ENCODE measurements at places on chromosomes 13 and 19.

GRCh38 chr13:34967851-34968562 lies 25.9 kb downstream of the NBEA start:
- DNase-seq = no peak

- DNase-seq = no peak
These were observed 77.9 kb downstream of the GNG7 start for GRCh38 chr19:2624537-2625091.

GRCh38 chr13:32881777-32882145 lies 134.5 kb upstream of the KL start:
- DNase-seq = no peak

DNA sequence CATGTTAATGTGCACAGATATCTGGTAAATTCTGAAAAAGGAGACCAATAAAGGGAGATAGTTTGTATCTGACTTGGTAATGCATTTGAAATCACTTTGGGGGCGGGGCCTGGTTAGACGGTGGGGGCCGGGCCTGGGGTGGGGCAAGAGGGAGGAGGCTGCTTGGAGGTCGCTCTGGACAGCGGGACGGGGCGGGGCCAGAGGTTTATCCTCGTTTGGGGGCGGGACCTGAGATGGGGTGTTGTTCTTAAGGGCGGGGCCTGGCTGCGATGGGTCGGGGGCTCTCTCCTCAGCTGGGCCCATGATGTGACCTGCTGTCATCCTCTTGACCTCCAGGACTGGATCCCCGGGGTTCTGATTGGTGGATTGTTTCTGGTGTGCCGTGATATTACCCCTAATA lies 4.9 kb upstream of the ZNF808 start:
- DNase-seq = no peak

- no peak for DNase-seq
These were observed 40.5 kb upstream of the RCBTB2 start for GRCh38 chr13:48573213-48574007.

GRCh38 chr19:18795540-18795939 lies 4.4 kb upstream of the COMP start:
- no peak for DNase-seq

GRCh38 chr19:13961826-13962698 lies 9.8 kb downstream of the DCAF15 start:
- DNase-seq = no peak

GRCh38 chr13:100088273-100088643 lies 635 bp upstream of the PCCA start:
- no peak for DNase-seq

- no peak for DNase-seq
These were observed 58.7 kb upstream of the ALOX5AP start for GRCh38 chr13:30676672-30677071.

- DNase-seq = no peak
These were observed 476.5 kb downstream of the KLF5 start for GRCh38 chr13:73535341-73535740.

GRCh38 chr13:89806594-89806993 lies 1540.9 kb upstream of the MIR17HG start:
- no peak for DNase-seq

DNA sequence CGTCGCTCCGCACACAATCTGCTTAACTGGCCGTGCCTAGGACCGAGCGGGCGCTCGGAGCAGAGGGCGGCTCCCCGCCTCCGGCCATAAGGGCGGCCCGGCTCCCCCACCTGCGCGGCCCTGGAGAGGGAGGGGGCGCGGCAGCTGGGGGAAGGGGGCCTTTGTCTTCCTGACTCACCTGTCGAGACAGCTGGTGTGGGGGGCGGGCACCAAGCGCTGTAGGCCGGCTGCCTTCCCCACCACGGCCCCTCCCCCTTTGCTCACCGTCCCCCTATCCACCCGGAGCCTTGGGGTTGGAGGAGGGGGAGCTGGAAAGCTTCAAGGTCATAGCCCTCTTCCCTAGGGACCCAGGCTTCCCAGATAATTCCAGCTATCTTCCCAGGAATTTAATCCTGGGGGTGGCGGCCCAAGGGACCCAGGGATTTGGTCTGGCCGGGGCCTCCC lies 1.2 kb downstream of the VASP start:
- DNase-seq = no peak

- no peak for DNase-seq
These were observed 92.9 kb downstream of the SOX1 start for GRCh38 chr13:112159575-112160547.

DNA sequence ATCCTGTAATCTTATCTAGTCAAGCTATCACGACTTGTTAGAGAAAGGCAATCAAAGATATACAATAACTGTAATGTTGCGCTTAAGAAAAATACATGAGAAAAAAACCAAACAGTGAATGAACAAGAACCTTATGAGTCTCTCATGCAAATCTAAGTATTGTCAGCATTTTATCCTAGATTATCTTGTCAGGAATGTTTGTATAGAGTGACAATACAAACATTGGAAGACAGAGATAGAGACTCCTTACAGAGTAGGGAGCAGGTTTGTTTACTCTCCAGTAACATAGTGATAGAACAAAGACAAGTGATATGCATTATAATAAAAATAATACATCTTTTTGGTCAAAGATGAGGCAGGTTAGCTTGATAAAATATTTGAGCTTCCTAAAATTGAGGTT lies 444.8 kb downstream of the SLITRK5 start:
- no peak for DNase-seq

- DNase-seq = no peak
These were observed 2.1 kb downstream of the CEBPA start for GRCh38 chr19:33300009-33300893.

GRCh38 chr13:41365631-41366030 lies 54.6 kb downstream of the NAA16 start:
- no peak for DNase-seq

- DNase-seq = no peak
These were observed 119.5 kb downstream of the EFNB2 start for GRCh38 chr13:106415971-106416370.

DNA sequence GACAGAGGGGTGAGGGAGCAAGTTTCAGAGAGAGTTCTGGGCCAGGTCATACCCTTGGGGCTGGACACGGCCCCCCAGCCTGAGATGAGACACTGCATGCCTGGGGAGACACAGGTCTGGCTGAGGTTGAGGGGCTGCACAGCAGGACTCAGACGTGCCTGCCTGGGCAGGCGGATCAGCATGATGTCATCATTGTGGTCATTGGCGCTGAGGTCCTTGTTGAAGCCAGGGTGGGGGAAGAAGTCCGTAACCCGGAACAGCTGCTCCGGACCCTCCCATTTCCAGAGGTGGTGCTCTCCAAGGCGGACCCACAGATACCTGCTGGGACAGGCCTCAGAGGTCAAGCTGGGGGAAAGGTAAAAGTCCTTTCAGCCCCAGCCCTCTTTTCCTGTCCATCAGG lies 5.0 kb upstream of the KLK8 start:
- DNase-seq = no peak

DNA sequence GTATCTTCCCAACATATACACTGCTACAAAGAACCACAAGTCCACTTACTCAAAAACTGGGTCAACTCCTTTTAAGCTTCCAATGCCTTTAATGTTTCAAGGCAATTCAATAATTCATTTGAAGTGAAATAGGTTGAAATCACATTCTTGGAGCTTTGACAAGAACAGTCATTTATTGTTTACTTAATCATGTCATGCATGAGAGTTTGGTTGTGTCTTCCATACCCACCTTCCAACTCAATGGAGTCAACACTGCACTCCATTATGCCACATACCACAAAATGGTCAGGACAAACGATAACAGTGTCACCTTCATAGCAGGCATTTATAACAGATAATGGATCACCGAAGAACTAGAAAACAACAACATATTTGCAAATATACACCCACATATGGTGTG lies 506.3 kb downstream of the UQCRFS1 start:
- no peak for DNase-seq

GRCh38 chr19:33638167-33639034 lies 16.6 kb downstream of the CHST8 start:
- no peak for DNase-seq

GRCh38 chr13:39047560-39047959 lies 9.3 kb downstream of the NHLRC3 start:
- DNase-seq = no peak

GRCh38 chr13:37163641-37164265 lies 58.3 kb upstream of the CSNK1A1L start:
- no peak for DNase-seq

DNA sequence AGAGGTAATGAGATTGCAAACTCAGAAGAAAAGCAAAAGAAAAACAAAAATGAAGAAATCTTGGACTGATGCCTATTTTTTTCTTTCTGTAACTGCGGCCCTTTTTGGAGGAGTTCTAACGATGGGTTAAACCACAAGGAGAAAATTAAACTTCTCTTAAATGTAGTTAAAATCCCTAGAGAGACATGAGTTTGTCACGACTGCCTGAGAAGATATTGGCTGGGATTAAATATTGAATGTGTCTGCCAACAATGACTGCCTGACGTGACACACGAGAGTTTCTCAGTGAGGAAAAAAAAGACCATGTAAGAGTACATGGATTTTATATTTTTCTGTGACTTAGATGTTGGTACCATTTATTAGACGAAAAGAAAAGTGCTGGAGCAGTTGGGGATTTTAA lies 1013.4 kb downstream of the PCDH9 start:
- no peak for DNase-seq

- DNase-seq = no peak
These were observed 68.6 kb downstream of the DPF1 start for GRCh38 chr19:38155453-38155852.

GRCh38 chr19:44055870-44056269 lies 4.0 kb downstream of the ZNF223 start:
- no peak for DNase-seq

GRCh38 chr13:40120781-40121180 lies 465.3 kb downstream of the COG6 start:
- DNase-seq = no peak

DNA sequence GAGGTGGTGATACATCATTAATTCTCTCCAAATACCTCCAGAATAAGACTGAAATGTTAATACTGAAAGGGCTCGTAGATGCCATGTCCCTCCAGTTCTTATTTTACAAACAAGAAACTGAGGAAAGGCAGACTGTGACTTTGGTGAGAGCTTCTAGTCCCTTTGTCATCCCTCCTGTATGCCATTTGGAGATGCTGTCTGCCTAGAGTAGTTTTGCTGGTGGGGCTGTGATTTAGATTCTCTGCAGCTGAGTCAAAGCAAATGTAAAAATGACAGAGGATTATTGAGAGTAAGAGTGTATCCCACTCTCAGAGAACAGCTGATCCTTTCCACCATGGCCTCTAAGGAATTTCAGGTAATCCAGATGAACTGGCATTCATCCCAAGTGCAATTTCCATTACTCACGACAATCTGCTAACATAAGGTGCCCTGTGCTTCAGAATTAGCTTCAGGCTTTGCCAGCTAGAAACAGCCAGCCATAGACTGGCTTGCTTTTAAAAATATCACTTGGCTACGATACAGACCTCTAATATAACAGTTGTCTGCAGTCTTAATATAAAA lies 16.8 kb downstream of the PABPC3 start:
- no peak for DNase-seq

- no peak for DNase-seq
These were observed 664 bp upstream of the HCN2 start for GRCh38 chr19:588741-589692.

DNA sequence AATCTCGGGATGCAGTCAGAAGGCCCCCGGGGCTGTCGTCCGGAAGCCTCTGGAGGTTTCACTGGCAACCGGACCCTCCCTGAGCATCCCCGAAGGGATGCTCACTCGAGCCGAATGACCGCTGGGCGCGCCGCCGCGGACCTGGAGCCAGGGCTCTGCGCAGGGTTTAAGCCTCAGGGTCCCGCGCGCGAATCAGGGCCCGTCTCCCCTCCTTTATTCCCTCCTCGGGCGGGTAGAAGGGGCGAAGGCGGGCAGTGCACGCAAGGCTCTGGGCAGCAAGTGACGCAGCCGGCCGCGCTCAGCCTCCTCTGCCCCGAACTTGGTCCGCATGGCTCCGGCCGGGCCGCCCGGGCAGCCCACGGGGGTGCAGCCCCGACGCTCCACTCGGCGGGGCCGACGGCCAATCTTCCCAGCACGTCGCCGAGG lies 572 bp downstream of the SHISA2 start:
- DNase-seq = no peak

GRCh38 chr19:4524808-4525562 lies 6.7 kb upstream of the PLIN4 start:
- DNase-seq = peak; percentile 69

DNA sequence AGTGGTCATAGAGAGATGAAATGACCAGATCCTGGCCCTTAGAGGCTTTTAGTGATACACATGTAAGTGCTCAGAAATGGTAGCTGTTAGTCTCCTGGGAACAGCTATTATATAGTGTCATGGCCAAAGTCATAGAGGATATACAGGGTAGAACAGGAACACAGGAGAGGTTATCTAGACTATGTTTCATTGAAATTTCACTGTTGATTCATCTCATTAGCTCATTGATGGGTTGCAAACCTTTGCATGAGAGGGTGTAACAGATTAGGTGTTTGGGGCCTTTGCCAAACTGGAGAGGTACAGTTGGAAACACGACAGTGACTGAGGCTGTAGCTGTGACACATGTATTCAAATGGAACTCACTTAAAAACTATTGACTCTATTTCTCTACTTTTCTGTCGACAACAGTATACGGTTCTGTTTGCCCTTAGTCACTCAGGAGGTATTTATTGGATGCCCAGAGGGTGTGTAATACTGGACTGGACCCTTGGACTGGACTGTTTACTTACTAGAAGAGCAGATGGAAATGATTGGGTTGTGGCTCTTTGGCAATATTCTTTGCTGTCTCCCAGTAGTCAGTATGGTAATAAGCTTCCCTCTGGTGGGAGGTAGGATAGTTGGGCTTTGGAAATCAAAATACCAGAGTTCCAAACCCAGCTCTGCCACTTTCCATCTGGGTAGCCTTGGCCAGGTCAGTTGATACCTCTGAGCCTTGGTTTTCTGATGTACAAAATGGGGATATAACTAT lies 29.8 kb downstream of the ARHGAP35 start:
- no peak for DNase-seq

GRCh38 chr19:56839652-56840450 lies 675 bp downstream of the PEG3 start:
- no peak for DNase-seq

GRCh38 chr13:113292021-113292862 lies 4.8 kb upstream of the LAMP1 start:
- no peak for DNase-seq

DNA sequence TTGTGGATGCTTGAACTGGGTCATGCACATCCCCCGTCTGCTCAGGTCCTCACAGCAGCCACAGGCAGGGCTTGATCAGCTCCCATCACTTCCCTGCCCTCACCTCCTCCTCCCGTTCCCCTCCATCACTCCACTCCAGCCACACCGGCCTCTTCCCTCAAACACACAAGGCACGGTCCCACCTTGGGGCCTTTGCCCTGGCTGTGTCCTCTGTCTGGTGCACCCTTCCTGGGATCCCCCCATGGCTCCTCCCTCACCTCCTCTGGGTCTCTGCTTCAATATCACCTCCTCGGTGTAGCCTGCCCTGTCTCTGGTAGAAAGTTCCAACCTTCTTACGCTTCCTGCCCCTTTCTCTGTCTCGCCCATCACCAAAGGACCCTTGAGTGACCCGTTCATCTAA lies 16.0 kb downstream of the GTPBP3 start:
- no peak for DNase-seq

DNA sequence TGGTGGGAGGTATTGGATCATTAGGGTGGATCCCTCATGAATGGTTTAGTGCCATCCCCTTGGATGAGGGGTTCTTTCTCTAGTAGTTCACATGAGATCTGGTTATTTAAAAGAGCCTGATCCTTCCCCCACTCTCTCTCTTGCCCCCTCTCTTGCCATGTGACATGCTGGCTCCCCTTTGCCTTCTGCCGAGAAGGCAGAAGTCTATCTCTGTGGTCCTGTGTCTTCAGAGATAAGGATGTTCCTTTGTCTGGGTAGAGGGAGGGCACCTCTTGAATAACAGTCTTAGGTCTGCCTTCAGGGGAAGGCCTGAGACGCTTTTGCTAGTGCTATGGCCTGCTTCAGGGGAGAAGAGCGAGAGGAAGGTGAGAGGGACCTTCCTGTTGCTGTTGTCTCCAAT lies 2.0 kb upstream of the ZDHHC20 start:
- DNase-seq = no peak

Data from hematopoietic multipotent progenitor cell treated with erythropoietin and hydrocortisone succinate and interleukin-3 and kit ligand, for 15 days (in vitro differentiated cells).